ENCODE measurements at places on chromosomes 16 and 17.

GRCh38 chr16:80305410-80305809 is 235.4 kb upstream of the DYNLRB2 start:
- no peak for DNase-seq

DNA sequence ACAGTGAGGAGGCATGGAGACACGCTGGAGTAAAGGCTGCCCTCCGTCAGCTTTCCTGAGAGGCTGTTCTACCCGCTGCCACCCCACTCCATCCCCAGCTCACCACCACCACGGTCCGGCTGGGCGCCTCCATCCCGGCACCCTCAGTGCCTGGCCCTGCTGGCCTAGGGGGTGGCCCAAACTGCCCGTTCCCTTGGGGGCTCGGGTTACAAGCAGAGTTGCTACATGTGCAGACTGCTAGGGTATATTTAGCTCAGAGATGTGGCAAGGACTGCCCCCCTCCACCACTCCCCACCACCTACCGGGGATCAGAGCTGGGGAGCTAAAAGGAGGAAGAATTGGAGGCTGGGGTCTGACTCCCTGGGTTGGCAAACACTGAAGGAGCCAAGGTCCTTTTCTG is 4.1 kb downstream of the CACNB1 start:
- DNase-seq: no peak

DNA sequence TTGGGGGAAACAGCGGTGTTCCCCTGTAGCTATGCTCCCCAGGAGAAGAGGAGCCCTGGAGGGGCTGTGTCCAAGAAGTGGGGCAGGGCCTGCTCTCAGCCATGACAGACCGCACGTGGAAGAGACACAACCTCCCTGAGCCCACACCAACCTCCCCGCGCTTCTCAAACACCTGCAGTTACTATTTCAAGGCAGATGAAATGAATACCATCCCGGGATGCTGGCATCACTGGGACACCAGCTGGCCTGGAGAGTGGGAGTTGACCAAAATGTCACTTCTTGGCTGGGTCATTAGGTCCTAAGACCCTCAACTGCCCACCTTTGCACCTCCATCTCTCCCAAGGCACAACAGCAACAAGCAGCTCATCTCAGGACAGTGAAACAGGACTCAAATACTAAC is 32.0 kb downstream of the SPHK1 start:
- no peak for DNase-seq

DNA sequence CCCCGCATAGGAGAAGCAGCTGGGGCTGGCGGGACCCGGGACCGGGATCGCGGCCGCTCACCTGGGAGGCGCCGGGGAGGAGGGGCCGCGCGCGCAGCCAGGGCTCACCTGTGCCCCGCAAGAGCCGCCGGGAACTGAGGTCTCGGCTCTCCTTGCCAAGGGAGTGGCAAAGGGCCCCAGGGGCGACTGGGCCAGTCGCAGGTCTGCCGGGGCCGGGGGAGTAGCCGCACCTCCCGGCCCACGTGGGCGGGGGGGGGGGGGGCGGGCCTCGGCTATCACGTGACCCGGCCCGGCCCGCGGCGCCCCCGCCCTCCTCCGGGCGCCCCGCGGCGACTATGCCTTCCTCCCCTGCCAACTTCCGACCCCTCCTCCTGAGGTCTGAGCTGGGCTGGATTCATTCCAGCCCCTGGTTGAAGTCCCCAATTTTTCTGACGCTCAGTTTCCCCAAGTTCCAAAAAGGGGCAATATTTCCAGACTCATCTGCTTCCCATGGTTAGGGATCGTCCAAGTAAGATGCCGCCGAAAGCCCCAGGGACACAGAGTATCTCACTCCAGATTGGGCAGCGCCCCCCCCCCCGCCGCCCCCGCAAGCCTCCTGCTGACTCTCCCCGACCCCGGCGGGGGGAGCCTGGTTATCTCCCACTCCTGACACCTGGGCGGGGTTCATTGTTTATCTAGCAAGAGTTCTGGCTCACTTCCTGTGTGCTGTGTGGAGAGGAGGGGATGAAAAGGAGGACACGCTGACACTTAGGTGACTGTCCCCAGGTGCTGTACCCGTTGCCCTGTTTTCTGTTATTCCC is at the start of gene TMC6:
TMC6 (minus strand) TSS at position 205 of the 800 bp plus-strand sequence. CDS start 1,923 bp downstream, outside the sequence.
- no peak for DNase-seq

DNA sequence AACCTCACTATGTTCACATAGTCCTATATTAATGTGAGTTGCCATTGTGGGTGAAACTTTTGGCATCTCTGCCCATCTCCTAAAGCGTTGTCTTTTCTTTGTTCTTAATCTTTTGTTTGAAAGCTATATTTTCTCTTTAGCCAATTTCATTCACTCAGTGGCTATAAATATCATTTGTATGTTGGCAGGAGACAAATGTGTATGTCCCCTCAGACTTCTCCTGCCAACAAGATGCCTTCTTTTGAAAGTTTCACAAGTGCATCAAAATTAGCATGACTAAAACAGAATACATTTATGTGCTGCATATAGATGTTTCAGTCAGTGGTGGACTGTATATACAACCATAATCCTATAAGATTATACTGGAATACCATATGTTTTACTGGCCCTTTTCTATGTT is 109.0 kb downstream of the CA10 start:
- DNase-seq: no peak

GRCh38 chr17:15883617-15884111 is 61.3 kb upstream of the ADORA2B start:
- DNase-seq: no peak

DNA sequence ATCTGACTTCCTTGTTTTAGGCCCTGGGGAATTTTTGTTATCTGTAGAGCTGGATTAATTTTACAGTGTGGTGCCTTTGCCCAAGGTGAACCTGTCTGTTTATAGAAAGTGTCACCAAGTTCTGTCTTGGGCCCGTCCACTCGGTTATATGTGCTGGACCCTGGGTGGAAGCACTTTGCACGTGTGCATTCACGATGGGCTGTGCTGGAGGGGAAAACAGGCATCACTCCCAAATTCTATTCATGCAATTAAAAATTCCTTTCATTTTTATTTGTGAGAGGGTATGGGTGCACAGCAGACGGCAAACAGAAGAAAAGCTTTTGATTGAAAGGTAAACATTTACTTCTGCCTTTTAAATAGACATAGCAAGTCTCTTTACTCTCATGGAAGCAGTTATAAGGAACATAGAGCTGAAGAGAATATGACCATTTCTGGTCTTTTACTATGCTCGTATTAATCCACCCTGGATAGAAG is 101.2 kb downstream of the WWOX start:
- DNase-seq: no peak

- no peak for DNase-seq
Measured at GRCh38 chr16:67181346-67181745, 2.4 kb downstream of the MATCAP1 start.

GRCh38 chr16:53153130-53153529 is 98.3 kb downstream of the CHD9 start:
- no peak for DNase-seq

- DNase-seq: no peak
Measured at GRCh38 chr17:57744195-57745170, 616 bp downstream of the CCDC182 start.

DNA sequence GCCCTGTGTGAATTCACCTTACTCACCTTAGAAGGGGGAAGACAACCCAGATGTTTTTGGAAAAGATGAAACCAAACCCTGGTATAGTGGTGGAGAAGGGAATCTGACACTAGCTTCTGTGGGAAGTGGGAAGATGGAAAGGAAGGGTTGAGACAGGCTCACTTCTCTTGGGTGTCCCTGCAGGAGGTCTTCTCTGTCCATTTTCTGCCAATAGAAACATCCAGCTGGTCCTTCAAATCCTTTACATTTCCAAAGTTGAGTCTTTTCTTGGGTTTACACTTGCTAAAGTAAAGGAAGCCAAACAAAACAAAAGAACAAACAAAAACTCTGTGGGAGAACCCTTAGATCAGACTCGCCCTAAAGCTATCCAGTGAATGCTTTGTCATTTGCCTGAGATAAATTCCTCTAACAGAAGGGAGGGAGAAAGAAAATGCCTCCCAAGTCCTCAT is 10.2 kb downstream of the HOXB1 start:
- no peak for DNase-seq

GRCh38 chr17:72561266-72561665 is 440.4 kb downstream of the SOX9 start:
- no peak for DNase-seq

DNA sequence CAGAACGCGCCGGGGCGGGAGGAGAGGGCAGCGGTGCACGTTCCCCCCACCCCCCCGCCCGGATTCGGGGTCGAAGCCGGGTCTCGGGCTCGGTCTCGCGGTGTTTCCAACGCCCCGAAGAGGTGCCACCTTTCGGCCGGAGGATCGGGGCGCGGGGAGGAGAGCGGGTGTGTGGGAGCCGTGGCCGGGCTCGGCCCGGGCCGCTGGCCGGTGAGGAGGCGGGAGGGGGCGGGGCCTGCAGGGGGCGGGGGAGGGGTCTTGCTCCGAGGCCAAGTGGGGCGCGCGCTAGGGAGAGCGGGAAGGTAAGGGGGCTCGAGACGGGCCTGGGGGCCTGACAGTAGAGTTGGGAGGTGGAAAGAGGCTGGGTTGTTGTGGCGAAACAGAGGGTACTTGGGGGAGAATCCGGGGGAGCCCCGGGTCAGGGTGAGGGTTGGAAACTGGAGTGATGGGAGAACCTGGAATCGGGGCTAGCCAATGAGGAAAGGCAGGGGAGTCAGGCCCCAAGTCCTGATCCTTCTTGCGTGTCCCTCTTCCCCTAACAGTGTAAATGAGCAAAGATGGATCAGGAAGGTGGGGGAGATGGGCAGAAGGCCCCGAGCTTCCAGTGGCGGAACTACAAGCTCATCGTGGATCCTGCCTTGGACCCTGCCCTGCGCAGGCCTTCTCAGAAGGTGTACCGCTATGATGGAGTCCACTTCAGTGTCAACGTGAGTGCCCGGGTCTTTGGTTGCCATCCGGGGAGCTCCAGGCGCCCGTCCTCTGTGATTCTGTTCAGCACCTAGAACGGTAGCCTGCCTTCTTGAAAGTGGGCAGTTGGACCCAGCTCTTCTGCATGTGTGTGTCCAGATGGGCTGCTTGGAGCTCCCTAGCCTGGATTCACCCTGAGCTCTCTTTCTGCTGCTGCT is 873 bp downstream of the SETD1A start:
- peak; percentile 43 for DNase-seq

DNA sequence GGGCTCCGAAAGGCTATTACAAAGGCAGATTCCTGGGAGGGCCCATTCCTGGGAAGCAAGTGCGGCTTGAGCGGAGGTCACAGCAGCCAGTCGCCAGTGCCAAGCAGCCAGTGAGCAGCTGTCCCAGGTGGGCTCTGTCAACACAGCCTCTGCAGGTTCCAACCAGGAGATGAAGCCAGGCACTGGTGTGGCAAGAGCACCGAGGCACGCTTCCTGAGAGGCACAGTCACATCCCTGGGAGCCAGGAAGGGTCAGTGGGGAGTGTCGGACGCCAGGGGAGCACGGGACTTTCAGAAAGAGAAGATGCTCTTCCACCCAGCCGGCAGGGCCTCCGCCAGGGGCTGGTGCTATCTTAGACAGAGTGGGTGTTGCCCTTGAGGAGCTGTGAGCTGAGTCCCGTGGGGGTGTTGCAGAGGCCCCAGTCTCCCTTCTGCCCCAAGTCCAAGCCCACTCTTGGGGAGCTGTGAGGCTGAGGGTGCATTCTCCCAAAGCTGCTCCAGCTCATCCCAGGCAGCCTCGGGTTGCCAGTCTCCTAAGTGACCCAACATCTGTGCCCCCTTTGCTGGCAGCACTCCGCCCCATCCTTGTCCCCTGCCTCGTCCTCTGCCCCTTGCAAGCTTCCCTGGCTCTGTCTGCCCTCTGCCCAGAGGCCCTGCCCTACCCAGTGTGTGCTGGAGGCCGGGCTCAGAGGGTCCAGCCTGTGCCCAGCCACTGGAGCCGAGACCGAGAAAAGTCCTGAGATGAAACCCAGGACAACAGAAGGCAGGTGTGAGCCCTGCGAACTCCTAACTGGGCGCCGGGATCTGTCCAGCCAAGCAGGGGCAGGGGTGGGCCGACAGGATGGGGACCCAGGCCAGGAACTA is 6.6 kb downstream of the UBALD1 start:
- DNase-seq: no peak

- DNase-seq: no peak
Measured at GRCh38 chr16:79754501-79754900, 154.0 kb upstream of the MAF start.

DNA sequence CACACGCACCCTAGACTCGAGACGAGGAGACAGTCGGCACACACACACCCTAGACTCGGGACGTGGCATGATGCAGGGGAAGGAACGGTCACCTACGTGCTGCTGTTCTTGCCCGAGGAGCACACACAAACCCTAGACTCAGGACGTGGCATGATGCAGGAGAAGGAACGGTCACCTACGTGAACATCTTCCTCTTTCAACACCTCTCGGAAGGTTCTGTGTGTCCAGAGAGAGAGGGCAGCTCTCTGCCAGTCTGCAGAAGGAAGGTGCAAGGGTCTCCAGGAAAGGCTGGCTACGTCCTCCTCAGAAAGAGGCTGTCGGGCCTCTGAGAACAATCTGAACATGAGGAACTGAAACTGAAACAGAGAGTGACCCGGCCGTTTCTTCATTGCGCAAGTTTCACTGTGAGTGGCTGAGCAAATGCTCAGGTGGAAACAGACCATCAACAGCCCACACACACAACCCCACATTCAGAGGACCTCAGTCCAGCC is 43.4 kb downstream of the ZNF276 start:
- DNase-seq: peak; percentile 12

- DNase-seq: no peak
Measured at GRCh38 chr17:32757963-32758362, 119.0 kb downstream of the MYO1D start.

DNA sequence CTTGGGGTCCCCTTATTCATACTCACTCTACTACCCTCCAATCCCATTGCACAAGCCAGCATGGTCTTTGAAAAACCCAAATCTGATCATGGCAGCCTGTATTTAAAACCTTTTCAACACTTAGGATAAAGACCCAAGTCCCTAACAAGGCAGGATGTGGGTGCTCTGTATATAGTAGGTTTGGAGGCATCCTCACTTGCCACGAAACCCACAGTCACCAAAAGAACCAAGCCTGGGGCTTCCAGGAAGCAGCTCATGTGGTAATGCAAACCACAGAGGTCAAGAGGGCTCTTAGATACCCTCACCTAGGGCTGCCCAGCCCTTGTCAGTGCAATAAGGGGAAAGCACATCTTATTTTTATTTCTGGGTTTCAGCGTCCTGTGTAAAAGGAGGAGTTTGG is 218.6 kb upstream of the ASIC2 start:
- DNase-seq: no peak

- no peak for DNase-seq
Measured at GRCh38 chr16:56630134-56630533, 2.3 kb upstream of the MT1M start.

GRCh38 chr16:64138006-64138405 is 983.9 kb downstream of the CDH11 start:
- DNase-seq: no peak

DNA sequence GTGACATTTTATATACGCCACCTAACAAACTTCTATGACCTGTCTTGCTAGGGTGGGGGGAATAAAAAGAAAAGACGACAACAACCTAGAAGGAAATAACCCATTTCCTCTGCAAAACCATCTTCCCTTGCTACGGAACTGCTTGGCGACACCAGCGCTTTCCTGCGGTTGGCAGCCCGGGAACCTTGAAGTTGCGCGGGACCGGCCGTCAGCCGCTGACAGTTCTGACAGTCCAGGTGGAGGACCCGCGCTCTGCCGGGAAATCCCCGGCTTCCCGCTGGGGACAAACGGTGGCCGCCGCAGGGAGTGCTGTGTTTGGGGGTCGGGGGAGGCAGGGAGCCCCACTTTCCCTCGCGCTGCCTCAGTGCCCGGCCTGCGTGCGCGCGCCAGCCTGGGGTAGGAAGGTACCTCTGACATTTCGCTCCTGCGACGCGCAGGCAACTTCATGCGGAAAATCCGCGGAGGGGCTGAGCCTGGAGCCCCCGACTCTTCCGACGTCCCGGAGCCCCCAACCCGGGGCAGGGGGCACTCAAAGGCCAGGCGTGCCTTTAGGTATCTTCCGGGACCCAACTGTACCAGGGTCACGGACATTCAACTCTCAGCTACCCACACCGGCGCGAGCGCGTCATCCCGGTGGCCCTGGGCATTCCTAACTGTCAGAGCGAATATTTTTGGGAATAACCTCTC is 516 bp downstream of the SLC16A6 start:
- no peak for DNase-seq
